ENCODE measurements at places on chromosomes 6 and 20.

- no peak for DNase-seq
Measured at GRCh38 chr6:111358454-111358853, 124.6 kb downstream of the REV3L start.

DNA sequence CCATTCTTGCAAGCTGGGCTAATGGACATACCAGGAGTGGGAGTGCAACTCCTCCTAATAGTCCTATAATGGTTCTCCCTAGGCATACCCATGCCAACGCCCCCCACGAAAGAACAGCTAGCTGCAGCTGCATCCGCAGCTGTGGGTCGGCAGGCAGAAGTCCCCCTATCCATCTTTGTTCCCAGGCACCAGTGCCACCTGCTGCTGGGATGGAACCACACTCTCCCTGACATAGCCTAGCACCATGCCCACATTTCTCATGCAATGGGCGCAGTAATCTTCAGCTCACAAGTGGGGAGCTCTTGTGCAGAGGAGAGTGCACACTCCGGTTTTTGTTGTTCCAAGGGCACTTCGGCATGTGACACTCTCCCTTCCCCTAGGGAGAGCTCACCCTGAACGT lies 567.8 kb downstream of the GRIK2 start:
- no peak for DNase-seq

GRCh38 chr20:1535420-1536175 lies 21.9 kb downstream of the SIRPD start:
- peak; percentile 17 for DNase-seq

- no peak for DNase-seq
Measured at GRCh38 chr6:53431704-53432103, 83.0 kb upstream of the ELOVL5 start.

DNA sequence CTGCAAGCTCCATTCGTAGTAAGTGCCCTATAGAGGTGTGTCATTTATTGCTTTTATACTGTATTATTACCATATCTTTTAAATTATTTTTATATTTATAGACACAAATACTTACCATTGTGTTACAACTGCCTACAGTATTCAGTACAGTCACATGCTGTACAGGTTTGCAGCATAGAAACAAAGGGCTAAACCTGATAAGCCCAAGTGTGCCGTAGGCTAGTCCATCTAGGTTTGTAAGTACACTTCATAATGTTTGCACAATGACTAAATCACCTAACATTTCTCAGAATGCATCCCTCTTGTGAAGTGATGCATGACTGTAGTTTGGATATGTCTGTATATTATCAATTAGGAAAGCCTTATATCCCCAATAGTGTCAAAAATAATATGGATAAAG lies 122.8 kb downstream of the CLVS2 start:
- DNase-seq, result no peak

- peak; percentile 60 for DNase-seq
Measured at GRCh38 chr6:29651413-29652197, 5.3 kb upstream of the MOG start.

DNA sequence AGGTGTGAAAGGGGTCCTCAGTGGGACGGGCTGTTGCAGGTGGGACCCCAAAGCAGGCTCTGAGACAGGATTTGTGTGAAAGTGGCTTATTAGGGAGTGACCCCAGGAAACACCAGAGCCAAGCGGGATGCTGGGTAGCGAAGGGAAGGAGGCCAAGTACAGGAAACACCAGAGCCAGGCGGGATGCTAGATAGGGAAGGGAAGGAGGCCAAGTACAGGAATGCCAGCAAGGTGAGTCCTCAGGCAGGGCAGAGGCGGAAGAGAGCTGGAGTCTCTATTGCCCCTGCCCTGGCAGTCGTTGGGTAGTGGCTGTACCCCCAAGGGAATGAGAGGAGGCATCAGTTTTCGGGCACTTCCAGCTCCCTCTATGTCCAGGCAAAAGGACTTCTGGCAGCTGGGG lies 30.5 kb upstream of the TGM2 start:
- no peak for DNase-seq

- DNase-seq, result no peak
Measured at GRCh38 chr20:61988665-61989064, 77.0 kb downstream of the TAF4 start.

- DNase-seq, result no peak
Measured at GRCh38 chr6:8881663-8882062, 446.3 kb upstream of the SLC35B3 start.

- DNase-seq, result peak; percentile 20
Measured at GRCh38 chr6:38937839-38938613, 110.6 kb upstream of the GLP1R start.
